Stomach (tissue), 19 donors: ENCODE measurements at places on chromosomes 11 and 22. TPM values are rescaled to one million over a fixed set of nuclear protein-coding genes. Genes with fewer than 3 reads are reported as not detected.

DNA sequence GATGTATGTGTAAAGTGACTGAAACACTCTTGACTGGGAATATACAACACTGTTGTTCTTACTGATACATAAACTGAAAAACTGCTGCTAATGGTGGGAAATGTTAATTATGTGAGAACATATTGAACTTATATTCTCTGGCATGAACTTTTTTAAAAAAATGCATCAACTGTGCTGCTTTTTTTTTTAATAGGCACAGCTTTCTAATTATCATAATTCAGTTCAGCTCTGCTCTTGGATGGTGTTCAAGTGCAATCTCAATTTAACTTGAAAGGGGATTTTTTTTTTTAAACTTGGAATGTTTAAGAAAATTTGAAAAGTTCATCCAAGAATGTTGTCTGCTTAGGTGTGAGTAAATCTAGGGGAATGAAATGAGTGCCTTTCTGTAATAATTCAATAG is 5.2 kb downstream of the TEAD1 start:
- no peak for DNase-seq

GRCh38 chr11:69449320-69450063 is 32.0 kb upstream of the LINC01488 start:
- DNase-seq: peak; percentile 69

The POU2AF3 gene
- 10.1 TPM for polyA plus RNA-seq

- peak; percentile 65 for DNase-seq
Observed at GRCh38 chr11:64809781-64810241, 540 bp downstream of the MEN1 start.

DNA sequence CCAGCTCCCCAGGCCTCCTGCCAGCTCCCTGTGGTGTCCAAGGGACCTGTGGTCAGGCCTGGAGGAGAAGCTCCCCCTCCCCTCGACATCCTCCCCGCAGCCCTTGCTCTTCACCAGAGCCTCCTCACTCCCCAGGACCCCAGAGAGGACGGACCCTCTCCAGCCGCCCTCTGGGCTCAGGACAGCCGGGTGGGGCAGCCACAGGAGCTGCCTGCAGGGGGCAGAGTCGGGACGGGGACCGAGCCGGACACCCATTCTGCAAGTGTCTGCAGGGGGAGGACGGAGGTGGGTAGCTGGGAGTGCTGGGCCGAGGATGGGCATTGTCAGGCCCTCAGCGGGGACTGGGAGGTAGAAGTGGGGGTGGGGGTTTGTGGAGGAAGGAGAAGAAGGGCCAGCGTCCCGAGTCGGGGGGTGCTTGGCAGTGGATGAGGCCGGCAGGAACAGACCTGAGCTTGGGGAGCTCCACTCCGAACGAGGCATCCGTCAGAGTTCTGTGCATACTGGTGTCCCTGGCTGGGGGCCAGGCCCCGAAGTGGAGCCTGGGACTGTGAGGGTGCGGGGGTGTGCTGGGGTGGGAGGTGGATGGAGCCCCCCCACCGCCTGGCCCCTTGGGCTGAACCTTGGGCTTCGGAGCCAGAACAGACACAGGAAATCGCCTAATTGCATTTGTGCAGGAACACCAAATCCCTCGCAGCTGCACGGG is 15.2 kb downstream of the PRR33 start:
- DNase-seq: peak; percentile 88

GRCh38 chr11:119531623-119532022 is 108.7 kb upstream of the THY1 start:
- no peak for DNase-seq

GRCh38 chr11:83157594-83158356 is 844 bp downstream of the PCF11 start:
- peak; percentile 89 for DNase-seq

DNA sequence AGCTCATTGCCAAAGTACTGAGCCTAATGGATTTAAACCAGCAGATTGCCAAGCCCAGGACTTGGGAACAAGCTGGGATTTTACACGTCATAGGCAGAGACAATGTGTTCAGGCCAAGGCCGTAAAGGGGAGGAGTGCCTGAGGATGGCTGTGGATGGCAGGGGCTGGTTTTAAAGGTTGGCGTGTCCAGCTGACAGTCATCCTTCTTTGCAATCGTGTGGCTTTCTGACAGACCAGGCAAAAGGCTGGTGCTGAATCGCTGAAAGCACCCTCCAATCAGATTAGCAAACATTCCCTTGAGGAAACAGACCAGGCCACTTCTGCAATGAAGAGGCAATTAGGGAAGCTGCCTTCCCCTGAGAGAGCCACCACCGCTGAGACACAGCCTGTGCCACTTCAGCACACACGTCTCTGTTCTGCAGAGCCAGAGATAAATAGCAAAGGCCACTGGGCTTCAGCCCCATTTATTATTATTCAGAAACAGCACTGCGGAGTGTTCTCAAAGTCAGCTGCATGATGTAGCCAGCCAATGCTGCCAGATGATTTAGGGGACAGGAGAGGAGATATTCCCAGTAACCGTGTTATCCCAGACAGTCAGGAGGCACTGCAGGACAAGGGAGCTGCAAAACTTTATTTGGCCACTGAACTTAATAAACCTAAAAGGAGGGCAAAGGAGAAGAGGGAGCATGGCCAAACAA is 54.2 kb upstream of the CSNK2A3 start:
- no peak for DNase-seq

DNA sequence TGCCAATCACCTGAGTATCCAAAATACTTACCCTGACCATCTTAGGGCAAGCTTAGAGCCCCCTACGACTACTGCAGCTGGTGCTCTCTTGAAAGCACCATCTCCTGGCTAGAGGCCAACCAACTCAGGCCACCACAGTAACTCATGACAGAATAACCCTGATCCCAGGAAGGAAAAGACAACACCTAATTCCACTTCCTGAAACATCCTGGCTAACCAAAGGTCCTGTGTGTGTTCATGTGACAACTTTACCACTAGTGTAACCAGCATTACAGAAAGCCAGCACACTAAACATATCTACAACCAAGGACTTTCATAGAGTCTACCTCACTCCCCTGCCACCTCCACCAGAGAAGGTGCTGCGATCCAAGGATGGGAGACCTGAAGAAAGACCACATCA is 17.4 kb upstream of the TMEM45B start:
- DNase-seq: no peak

- DNase-seq: no peak
Observed at GRCh38 chr11:10886652-10887250, 28.9 kb upstream of the ZBED5 start.

DNA sequence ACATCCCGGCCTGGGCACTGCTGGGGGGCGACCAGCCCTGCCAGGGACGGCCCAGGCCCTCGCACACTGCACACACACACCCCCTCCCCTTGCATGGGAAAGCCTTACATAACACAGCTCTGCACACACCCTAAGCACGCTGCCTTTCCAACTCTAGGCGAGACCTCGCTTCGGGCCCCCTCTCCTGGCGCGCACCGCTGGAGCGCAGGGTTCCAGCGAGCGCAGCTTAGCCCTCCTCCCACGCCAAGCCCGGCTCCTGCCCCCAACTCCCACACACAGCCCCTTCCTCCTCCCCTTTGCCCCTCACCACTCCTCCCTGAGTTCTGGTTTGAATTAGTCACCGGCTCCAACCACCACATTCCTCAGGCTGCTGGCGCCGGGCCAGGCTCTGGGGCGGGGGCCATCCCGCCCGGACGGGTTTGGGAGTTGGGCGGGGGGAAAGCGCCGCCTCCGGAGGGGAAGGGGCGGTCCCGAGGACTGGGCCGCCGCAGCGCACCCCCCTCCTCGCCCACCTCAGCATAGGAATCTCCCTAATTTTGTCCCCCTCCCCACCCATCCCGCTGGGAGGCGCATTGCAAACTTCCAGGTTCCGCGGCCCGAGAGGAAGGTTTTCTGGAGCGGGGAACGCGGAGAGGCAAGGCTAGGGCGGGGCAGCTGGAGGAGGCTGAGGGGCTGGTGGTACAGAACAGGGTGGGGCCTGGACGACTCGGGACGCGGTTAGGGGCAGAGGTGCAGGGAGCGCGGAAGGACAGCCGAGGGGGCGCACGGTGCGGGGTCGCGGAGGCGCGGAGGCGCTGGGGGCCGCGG is 966 bp downstream of the AHNAK start:
- DNase-seq: peak; percentile 89

The NCAM1 gene
- polyA plus RNA-seq: 5.7 TPM

The SERPING1 gene
- polyA plus RNA-seq: 84.4 TPM

- peak; percentile 12 for DNase-seq
Observed at GRCh38 chr11:19013181-19013857, 47.2 kb downstream of the MRGPRX2 start.

DNA sequence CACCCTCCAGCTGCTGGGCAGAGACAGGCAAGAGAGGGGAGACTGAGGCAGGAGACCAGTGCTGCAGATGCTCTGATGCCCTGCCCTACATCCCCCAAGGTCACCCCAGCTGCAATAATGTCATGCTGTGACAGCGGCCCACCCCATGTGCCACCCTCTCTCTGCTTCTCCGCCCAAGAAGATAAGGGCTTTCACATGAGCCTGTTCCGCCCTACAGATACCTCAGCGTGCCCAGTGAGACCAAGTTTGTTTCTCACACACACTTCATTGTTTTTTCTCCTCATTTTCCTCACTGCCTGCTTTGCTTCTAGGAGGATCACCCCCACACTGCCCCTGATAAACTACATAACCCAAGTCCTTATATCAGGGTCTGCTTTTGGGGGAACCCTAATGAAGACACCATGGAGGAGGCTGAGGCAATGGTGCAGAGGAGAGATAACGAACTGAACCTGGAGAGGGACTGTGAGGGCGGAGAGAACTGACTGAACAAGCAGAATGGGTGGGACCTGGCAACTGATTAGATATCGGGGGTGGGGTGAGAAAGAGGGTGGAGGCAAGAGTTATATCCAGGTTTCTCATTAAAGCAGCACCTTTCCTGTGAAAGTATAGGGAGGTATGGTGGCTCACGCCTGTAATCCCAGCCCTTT is 37.5 kb upstream of the TSKU start:
- DNase-seq: peak; percentile 66

- no peak for DNase-seq
Observed at GRCh38 chr11:118746988-118747585, 43.9 kb downstream of the DDX6 start.

DNA sequence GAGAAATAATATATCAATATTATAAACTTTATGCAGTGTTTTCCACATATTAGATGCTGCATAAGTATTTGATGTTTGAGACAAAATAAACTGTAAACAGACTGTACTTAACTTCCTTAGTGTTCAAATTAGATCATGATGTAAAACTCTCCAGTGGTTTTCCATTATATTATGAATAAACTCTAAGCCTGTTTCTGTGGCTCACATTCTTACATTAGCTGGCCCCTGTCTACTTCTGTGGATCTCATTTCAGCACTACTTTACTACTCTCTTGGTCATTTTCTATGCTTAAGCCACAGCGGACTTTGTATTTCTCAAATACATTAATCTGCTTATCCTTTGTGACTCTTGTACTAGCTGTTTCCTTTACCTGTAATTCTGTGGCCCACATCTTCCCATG is 55.6 kb downstream of the ARHGEF12 start:
- DNase-seq: peak; percentile 11

- DNase-seq: no peak
Observed at GRCh38 chr11:117022526-117022925, 75.7 kb downstream of the SIK3 start.

DNA sequence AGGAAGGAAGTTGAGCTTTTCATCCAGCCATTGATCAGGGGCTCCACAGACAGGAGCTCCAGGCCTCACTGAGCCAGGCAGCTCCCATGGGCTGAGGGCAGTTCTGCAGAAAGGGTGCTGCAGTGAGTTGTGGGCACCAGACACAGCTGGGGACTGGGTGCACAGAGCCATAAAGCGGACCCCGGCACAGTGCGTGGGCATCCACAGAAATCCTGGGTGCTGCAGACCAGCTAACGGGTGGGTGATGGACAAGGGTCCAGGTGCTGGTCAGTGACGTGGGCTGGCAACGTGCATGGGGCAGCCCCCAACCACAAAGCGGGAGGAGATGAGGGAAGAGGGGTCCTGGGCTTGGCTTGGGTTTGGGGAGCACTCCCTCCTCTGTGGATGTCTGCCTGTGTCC is 19.4 kb upstream of the GAL start:
- no peak for DNase-seq

- DNase-seq: no peak
Observed at GRCh38 chr11:22044126-22044525, 148.8 kb upstream of the ANO5 start.

The VSIG2 gene
- 219 TPM for polyA plus RNA-seq

DNA sequence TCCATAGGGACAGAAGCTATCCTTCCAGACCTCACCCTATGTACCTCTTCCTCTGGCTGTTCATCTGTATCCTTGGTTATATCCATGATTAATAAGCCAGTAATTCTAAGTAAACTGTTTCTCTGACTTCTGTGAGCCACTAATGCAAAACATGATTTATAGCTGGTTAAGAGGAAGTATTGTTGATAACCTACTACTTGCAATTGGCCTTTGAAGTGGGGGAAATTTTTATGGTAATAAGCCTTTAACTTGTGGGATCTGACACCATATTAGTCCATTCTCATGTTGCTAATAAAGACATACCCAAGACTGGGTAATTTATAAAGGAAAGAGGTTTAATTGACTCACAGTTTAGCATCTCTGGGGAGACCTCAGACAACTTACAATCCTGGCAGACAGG is 21.9 kb downstream of the CASP12 start:
- DNase-seq: no peak

The SLC6A5 gene
- polyA plus RNA-seq: not detected

The KLHL35 gene
- polyA plus RNA-seq: 1.8 TPM

The BAIAP2L2 gene
- 4.0 TPM for polyA plus RNA-seq

DNA sequence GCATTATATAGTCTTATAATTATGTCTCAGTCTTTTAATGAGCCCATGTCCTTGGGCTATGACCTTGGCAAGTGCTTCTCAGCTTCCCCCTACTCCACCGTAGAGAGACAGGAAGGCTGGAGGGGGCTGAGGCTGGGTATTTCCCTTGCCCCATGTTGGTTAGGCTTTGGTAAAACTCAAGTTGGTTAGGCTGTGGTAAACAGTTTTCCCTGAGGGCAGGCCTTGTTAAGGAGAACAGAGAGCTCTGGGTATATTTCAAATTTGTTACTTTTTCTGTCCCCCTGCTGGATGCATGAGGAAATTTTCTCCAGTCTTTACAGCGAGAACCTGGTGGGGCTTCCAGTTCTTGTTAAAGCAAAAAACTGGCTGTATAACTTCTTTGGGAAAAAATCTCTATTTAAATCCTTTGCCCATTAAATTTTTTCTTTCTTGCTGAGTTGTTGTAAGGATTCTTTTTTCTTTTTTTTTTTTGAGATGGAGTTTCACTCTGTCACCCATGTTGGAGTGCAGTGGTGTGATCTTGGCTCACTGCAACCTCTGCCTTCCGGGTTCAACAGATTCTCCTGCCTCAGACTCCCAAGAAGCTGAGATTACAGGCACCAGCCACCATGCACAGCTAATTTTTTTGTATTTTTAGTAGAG is 12.2 kb upstream of the DCHS1 start:
- peak; percentile 31 for DNase-seq
